GM13976 (cell line): ENCODE measurements at places on chromosomes 1 and 21.

DNA sequence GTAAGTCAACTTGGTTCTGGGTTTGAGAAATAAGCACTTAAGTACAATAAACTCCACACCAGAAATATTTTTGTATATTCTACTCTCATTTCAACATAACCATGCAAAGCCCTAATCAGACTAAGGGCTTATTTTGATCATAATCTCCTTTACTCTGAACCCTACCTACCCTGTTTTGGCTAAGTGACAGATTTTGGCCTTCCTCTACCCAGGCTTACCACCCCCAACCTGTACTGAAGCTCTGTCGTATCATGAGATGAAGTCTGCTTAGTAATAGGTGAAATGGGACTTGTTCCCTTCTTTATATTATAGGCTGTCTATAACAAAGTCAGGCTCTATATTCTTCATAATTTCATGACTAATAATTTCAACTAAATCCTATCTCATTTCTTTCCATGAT lies 135.5 kb downstream of the RERE start:
- no peak for DNase-seq

DNA sequence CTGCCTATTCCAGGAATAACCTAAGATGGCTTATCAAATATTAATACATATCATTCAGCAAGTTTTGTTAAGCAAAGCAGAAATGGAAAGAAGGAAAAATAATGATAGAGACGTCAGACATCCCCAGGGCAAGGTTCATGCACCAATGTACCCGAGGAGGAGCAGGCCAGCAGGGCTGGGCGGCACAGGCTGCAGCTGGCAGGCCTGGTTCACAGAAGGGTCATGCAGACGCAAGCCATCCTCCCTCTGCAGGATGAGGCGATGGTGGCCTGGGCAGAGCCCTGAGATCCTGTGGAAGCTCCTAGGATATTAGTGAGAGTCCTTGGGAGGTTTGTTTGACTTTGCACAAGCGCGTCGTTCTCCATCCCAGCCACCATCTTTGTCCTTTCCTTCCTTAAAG lies 30.0 kb downstream of the BATF3 start:
- DNase-seq, result no peak

DNA sequence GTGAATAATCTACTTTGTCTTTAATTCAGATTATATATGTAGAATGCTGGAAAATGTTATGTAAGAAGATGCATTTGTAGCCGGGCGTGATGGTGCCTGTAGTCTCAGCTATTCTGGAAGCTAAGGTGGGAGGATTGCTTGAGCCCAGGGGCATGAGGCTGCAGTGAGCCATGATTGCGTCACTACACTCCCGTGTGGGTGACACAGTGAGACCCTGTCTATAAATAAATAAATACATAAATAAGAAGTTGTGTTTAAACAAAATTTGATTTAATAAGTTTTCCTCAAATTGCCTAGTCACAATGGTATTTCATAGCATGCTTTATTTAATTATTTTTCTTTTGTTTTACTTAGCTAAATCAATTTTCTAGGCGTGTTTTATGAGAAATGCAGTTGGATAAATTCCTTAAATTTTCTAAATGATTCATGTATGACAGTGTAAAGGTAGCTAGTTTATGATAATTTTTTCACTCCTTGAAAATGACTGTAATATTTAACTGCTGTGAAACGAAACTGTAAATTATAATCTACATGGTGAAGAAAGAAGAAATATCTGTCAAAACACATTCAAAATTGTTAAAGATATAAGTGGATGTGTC lies 232.6 kb downstream of the SRGAP2C start:
- DNase-seq, result no peak

DNA sequence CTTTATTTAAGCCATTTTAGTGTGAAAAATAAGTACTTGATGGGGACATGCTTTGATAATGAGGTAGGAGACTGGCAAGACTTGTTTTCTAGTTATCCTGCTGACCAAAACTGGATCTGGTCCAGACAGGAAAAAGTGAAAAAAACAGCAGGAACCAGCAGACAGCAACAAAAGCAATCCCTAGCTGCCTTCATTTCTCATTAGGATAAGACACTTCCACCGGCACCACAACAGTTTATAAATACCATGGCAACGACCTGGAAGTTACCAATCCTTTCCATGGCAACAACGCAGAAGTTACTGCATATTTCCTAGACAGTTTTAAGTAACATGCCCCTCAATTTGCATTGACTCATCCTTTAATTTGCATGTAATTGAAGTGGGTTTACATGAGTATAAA lies 993.8 kb upstream of the NCAM2 start:
- DNase-seq, result no peak

DNA sequence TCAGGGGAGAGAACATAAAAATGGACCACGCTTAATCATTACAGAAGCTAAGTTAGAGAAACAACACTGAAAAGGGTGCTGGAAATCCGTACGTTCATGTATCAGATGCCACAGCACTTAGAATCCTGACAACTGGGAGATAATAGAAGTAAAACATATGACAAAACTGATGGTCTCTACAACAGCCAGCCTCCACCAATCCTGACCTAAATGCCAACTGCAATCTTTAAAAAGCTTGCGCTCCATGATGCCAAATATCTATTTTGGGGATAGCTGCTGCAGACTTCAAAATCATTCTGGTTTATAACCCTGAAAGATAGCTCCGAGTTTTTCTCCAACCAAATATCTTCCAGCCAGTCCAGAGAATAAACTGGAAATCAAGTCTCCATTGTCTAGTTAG lies 178.3 kb downstream of the RERE start:
- no peak for DNase-seq
